ENCODE measurements at places on chromosomes 4 and X. TPM values are rescaled to one million over a fixed set of nuclear protein-coding genes. Genes with fewer than 3 reads are reported as not detected.

Gene NSG1
- 7.0 TPM for total RNA-seq

DNA sequence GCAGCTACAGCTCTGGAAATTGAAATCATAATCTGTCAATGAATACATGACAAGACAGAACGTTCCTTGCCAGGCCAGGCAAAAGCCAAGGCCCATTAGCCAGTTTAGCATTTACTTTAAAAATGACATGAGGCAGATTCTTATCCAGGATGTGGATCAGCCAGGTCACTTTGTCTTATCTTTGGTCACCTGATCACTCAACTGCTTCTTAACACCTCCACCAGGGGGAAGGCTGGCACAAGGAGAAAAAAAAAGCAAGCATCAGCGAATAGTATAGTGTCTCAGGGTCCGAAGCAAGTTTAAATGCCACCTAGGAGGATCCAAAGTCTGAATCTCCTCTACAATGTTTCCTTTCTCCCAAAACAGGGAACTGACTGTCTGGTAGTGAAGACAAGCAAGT, 18.8 kb downstream of the ATP1B4 start:
- peak; percentile 4 for DNase-seq

DNA sequence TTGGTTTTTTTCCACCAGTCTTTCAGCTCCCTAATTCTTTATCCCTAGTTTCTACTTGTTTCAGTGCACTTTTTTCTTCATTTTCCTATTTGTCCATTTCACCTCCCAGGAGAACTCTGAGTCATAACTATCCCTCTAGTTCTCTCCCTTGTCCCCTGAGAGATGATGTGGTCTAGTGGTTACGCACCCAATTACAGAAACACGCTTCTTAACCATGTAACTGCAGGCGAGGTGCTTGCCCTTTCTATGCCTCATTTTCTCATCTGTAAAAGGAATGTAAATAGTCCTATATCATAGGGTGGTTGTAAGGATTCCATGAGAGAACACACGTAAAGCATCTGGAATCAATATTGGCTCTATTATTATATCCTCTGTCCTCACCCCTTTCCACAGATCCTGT, 8.8 kb upstream of the GRPR start:
- DNase-seq: peak; percentile 63

DNA sequence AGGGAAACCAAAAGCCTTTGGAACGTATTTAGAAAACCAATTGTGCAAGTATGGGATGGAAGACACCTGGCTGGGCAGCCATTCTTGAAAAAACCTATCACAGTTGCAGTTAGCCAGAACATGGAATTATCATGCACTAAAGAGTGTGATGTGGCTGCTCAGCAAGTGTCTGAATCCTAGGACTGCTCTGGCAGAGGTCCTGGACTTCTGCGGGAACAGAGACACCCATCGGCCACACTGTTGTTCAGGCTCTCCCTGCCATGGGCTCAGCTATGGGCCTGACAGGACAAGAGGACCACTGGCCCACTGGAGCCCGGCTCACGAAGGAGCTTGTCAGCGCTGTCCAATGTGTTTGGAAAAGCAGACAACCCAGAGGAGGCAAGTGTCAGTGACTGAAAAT, 115.7 kb upstream of the GPC4 start:
- no peak for DNase-seq

Measured in A172 (cell line).